ENCODE measurements at places on chromosomes 7 and 10.

DNA sequence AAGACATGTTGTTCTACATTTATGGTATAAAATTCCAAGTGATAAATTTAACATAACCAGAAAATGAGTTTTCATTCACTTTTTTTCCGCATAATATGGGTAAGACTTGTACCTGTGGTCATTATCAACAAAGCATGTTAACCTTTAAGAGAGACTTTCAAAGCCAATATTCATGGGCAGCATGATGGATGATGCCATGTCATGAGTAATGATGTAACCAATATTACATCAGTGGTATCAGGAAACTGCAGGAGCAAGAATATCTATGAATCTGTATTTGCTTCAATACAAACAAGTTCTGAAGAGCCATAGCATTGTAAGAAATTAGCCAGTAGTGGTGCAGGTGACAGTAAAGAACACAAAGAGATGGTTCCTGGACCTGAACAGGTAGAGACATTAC, 126.9 kb downstream of the C1GALT1 start:
- no peak for DNase-seq

GRCh38 chr10:30056767-30057355, 2.5 kb downstream of the JCAD start:
- DNase-seq, result no peak

DNA sequence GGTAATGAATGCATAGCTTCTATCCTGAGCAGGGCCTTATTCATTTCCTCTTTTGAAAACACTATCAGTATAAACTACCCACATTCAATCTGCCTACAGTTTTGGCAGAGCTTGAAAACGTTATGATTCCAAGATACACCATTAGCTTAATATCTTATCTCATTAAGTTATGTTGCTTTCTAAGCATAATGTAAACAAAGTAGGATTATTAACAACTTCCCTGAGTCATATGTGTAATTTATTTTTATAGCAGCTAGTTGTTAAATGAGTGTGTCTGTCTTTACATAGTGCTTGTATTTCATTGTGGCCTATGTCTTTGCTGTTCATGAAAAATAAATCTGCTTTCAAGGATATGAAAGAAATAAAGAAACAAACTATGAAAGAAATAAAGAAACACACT, 106.2 kb upstream of the DLX6 start:
- DNase-seq, result no peak

GRCh38 chr10:19966751-19967150, 150.5 kb downstream of the PLXDC2 start:
- no peak for DNase-seq

DNA sequence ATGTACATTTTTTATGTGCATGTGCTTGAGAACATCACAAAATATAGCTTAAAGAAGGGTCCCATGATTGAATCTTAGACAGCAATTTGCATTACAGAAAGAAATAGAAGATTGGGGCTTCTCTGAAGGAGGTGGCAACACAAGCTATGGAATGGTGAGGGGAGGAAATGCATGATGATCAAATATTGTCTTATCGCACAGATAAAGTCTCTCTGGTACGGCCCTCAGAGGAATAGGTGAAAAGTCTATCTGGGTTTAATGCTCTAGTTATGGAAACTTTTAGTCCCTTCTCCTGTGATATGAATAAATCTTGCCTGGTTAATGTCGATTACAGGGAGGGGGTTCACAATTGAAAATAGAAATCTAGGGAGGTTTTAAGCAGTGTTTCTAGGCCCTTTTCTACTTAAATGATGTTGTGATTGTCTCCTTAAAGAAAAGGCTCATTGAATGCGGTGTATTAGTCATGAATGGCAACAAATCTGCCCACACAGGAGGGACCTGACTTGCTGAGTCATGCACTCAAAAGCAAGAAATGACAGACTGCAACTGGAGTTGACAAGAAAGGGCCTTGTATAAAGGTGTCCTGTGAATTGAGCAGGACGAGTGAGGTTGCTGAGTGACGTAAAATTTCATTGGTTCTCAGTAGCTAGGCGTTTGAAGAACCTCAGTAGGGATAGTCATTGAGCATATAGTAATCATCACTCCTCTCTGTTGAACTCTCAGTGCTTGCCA, 133.4 kb upstream of the CSTF2T start:
- no peak for DNase-seq

- DNase-seq, result no peak
Measured at GRCh38 chr7:94578614-94579013, 69.0 kb downstream of the CASD1 start.

GRCh38 chr10:73576178-73576889, 14.8 kb downstream of the USP54 start:
- no peak for DNase-seq

DNA sequence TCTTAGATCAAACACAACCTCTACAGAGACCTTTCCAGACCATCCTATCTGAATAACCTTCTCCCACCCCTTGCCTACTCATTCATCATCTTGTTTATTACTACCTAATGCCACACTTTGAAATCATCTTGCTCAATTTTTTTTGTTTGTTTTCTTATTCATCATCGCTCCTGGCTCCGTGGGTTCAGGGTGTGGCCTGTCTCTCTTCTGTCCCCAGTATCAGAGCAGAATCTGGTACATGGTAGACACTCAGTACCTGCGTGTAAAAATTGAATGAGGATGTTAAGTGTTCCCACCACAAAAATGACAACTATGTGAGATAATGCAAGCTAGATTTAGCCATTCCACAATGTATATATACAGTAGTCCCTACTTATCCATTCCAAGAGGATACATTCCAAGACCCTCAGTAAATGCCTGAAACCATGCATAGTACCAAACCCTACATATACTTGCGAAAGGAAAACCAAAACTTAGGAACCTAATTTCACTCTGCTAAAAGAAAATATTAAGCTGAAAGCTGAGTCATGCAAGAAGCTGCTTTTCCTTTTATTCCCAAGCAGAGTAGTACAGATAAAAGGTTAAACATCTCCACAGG, 72.1 kb upstream of the SEC61G start:
- no peak for DNase-seq

GRCh38 chr10:121838931-121839330, 88.9 kb downstream of the ATE1 start:
- DNase-seq, result no peak

DNA sequence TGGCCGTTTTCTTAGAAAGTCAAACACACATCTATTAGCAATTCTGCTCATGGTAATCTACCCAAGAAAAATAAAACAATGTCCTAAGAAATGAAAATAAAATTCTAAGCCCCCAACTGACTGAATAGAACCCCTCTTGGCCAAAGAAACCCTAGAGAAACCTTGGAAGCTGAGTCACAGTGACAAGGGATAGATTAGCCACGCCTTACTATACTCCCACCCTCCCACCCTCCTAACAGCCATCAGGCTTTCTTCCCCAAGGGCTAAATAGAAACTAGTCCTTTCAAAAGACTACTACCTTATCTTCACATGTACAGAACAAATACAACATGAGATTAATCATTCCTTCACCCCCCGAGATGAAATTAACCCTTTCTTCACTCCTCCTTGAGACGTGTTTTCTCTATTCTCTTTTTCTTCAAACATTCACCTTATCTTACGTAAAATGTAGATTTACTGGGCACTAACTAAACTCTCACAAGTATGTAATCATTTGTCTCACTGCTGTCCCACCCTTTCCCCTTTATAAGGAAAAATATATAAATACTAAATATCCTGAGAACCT, 57.5 kb downstream of the HTR7 start:
- no peak for DNase-seq

- DNase-seq, result no peak
Measured at GRCh38 chr10:123144697-123145541, 3.0 kb upstream of the HMX2 start.

DNA sequence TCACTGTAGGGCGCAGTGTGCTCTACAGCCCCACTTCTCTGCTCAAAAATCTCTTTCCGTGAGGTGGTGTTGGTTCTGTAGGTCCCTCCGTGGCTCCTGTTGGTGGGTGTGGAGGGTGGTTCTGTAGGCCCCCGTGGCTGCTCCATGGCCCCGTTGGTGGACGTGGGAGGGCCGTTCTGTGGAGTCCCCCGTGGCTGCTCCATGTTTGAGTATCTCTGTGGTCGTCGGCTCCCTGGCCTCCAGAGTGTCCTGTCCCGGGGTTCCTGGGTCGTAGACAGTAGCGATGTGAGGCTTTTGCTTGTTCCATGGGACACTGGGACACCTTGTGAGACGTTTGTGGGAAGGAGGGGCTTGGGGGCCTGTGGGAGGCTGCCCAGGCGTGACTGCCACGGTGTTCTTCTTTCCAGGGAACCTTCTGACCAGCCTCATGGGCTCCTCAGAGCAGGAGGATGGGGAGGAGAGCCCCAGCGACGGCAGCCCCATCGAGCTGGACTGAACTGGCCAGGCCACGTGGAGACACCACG, 18.6 kb downstream of the GET4 start:
- DNase-seq, result no peak

DNA sequence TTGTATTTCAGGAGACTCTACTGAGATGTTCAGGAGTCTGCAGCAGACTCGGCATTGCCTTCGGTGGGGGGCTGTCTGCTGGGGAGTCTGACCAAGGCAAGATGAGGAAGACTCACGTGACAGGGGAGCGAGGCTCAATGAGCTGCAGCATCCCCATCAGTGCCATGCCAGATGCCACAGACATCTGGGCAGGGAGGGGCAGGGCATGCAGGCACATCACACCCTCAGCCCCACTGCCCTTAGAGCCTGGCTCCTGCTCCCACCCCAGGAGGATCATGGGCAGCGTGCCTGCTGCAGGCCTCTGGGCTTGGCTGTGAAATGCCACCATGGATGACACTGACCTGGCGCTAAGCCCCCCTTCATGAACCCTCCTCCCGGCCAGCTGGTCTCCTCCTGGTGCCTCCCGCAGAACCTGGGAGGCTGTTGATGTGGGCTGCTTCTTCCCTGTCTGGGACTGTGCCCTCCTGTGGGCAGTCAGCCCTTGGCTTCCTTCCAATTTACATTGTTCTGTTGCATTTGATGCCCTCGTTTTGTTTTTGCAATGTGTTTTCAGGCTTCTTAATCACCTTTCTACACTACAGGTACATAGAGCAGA, 235.0 kb downstream of the PAXIP1 start:
- no peak for DNase-seq

DNA sequence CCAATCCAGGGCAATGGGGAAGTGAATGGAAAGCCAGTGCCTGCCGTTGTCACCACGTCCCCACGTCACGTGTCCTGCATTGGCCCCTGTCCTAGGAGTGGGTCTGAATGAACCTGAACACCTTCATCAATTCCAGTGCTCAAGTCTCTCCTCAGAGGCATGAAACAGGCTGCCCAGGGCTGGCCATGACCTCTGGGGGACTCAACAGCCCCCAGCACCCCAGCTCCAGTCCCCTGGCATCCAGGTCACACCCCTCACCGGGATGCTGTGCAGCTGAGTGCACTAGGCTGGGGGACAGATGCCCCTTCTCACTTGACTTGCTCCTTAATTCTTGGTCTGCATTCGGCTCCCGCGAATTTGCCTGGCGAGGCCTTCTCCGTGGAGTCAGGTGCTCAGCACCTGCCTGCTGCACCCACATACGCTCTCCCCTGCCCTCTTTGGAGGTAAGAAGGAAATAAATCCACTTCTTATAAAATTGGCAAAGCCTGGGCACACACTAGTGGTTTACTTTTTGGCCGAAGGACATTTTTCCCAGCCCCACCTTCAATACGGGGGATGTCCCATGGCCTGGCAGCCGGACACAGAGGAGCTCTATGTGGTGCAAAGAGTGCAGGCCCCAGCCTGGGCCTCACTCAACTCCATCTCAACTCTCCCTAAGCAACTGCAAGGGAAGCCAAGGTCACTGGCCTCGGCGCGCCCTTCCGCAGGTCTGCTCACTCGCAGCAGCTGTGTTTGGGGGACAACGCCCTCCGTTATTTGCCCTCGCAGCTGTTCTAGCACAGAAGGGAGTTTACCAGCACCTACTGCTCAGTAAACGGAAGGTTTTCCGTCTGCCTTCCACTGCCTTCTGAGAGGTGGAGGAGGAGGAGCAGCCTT, 77.6 kb upstream of the SHH start:
- DNase-seq, result no peak

GRCh38 chr7:144011458-144012230, 11.5 kb downstream of the OR6B1 start:
- no peak for DNase-seq

DNA sequence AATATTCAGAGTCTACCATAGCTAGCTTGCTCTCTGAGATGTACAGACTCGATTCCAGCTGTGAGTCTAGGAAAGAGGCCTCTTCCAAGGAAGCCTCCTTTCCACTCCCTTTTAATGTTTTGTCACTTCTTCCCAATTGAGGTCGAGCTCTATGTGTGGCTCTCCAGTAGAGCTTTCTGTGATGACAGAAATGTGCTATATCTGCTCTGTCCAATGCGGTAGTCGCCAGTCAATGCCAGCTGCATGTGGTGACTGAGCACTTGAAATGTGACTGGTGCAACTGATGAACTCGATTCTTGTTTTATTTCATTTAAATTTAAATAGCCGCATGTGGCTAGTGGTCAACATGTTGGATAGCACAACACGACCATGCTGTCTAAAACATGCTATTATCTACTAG, 387.0 kb upstream of the NRP1 start:
- no peak for DNase-seq

DNA sequence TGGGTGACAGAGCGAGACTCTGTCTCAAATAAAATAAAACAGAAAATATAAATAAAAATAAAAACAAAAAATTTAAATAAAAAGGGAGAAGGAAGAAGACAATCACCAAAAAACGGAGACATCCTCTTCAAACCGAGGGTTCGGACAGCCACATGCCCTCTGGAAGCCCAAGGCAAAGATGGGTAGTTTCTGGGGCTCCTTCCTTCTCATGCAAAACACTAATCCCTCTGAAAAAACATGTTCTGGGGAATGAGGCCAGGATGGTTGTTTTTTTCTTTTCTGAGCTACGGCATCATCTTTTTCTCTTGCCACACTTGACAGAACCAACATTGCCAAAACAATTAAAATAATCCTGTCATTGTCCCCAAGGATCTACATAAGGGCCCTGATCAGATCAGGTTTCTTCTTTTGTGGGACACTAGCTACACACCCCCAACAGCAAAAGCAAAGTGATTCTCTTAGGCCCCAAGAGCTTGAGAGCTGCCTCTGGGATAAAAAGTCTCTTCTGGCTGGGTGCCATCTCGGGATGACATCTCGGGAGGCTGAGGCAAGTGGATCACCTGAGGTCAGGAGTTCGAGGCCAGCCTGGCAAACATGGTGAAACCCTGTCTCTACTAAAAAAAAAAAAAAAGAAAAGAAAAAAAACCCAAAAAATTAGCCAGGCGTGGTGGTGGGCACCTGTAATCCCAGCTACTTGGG, 14.2 kb upstream of the POR start:
- DNase-seq, result no peak

GRCh38 chr10:23099816-23100215, 4.4 kb downstream of the MSRB2 start:
- no peak for DNase-seq

GRCh38 chr10:28294809-28295208, 8.1 kb downstream of the MPP7 start:
- DNase-seq, result no peak

GRCh38 chr7:123682690-123683089, 27.0 kb downstream of the LMOD2 start:
- DNase-seq, result peak; percentile 59
